ENCODE measurements at places on chromosomes 7 and 10.
A peak's percentile ranks its signal among the peaks of the same experiment; 100 is the strongest.

DNA sequence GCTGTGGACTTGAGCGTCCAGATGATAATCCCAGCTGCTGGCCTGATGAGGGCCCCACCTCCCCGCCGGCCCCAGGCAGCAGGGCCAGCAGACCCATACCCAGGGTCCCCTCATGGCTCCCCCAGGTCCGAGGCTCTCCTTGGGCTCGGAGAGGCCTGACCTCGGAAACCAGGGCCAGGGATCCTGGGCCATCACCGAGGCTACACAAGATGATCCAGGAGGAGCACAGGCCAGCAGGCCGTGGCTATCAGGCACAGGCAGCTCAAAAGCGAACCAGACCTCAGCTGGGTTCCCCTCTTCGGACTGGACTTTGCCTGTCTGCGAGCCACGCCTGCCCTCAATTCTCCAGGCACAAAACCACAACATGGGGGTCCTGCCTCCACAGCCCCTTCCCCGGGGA, 17.4 kb downstream of the PDGFA start:
- DNase-seq, result no peak

GRCh38 chr10:89479771-89480446, 55.5 kb downstream of the SLC16A12 start:
- DNase-seq, result no peak

GRCh38 chr10:86498598-86498997, 23.0 kb downstream of the WAPL start:
- no peak for DNase-seq

- DNase-seq, result no peak
Observed at GRCh38 chr7:99050971-99051370, 92.9 kb downstream of the SMURF1 start.

DNA sequence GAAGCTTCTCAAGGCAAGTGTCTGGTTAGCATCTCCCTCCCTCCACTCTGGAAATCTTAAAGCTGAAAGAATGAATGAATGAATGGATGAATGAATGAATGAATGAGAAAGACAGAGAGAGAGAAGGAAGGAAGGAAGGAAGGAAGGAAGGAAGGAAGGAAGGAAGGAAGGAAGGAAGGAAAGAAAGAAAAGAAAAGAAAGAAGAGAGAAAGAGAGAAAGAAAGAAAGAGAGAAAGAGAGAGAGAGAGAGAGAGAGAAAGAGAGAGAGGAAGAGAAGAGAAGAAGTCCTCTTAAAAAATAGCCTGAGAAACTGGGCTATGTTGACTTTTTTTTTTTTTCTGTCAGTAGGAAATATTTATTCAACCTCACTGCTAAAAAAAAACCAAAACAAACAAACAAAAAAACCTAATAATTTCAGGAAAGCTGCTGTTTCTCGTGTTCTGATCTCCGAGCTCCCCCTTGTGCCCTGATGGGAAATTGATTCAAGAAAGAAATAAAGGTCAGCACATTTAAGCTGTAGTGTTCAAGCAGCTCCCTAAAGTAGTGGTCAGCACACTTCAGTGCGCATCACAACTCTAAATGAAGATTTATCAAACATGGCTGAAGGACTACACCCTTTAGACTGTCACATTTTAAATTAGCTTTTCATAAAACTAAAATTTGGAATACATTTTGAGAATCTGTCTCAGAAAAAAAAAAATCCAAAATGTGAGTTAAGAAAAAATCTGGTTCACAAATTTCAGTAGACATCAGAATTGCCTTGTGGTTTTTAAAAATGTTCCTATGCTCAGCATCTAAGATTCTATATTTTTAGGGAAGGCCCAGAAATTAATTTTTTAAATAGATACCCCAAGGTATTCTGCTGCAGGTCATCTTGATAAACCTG, 154.3 kb downstream of the ELAPOR2 start:
- DNase-seq, result no peak

DNA sequence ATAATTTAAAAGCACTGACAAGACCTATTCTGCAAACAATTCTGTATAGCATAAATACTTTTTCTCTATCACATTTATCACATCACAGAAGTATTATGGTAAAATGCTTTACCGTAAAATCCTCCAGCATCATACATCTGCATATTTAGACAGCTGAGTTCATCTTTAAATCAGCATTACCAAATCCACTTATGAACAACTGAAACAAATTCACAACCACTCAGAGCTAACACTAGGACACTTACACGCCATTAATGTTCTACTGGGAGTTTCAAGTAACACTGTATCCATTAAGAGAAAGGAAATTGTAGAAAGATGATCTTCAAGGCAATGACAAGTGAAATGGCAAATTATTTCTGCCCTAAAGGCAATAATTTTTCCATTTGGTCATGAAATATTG, 105.7 kb upstream of the DKK1 start:
- no peak for DNase-seq

DNA sequence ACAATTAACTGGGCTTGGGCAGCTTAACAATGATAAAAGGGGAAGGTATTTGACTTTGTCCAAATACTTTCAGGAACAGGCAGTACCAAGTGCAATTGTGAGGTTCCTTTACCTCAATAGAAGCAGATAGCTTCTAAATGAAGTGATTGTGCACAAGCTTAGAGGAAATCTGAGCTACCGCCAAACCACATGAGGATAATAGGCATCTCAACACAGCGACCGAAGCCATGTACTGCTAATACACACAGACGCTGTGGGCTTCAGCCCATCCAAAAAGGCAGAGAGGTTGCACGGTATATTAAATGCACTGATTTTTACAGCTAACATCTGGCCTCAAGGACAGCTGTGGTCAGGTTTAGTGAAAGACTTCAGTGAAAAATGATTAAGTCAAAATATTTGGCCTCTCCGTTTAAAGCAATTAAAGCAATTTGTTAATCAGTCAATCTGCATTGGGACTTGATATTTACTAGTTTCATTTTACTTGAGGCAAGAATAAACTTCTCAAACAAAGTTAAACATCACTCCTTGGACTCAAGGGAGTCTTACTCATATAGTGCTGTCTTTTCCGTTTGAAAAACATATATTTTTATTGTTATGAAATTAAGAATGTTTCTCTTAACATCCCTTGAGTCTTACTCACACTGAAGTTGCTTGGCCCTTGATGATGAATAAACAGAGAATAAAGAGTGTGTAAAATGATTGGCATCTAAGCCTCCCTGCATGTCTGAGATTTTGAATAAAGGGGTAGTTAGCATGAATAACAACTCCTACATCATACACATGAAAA, 306.3 kb downstream of the C7orf25 start:
- no peak for DNase-seq

- no peak for DNase-seq
Observed at GRCh38 chr10:7136016-7136415, 274.8 kb downstream of the SFMBT2 start.

DNA sequence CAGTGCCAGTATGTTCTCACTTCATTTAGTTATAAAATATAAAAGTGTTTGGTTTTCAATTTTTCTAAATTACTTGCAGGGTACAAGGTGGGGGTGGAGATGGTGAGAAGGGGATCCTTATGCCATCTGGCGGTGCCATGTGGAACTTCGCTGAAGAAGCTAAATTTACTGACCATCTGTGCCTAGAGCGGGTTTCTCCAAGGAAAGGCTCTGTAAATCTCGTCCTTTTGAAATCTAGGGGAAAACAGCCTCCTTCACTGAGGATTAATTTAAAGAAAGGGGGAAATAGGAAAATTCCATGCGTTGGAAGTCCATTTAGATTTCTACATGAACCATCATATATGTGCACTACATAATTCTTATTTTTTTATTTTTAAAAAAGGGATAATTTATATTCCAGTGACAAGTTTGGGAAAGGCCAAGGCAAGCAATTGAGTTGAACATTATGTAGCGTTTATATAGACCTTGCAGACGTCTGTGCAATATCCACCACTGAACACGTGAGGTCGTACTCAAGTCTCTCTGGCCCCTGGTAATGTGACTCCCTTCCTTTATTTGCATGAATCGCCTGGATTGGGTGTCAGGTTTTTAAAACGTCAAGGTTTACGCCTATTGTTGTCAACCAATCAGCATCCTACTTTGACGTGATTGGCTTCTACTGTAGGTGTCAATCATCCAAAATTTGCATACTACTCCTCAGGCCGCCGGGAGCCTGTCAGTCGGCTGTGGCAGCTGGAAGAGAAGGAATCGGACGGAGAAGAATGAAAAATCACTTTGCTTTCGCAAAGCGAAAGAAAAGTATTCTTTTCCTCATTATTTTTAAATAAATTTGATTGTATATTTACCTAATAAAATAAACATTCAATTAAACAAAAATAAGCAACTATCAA, 297.1 kb upstream of the NFE2L3 start:
- no peak for DNase-seq

DNA sequence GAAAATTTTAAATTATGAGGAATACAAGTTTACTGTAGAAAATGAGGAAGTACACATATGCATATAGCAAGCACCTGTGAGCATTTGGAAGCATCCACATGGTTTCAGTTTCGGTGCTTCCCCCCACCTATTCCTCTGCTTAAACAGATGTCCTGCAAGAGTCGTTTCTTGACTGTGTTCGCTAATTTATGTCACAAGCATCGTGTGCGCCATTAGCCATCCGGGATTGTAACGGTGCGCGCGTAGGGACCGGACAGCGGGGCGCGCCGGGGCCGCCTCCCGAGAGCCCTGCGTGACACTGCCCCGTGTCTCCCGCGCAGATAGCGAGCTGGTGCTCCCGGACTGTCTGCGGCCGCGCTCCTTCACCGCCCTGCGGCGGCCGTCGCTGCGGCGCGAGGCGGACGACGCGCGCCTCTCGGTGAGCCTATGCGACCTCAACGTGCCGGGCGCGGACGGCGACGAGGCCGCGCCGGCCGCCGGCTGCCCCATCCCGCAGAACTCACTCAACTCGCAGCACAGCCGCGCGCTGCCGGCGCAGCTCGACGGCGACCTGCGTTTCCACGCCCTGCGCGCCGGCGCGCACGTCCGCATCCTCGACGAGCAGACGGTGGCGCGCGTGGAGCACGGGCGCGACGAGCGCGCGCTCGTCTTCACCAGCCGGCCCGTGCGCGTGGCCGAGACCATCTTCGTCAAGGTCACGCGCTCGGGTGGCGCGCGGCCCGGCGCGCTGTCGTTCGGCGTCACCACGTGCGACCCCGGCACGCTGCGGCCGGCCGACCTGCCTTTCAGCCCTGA, 90.9 kb downstream of the NEURL1 start:
- peak; percentile 80 for DNase-seq

DNA sequence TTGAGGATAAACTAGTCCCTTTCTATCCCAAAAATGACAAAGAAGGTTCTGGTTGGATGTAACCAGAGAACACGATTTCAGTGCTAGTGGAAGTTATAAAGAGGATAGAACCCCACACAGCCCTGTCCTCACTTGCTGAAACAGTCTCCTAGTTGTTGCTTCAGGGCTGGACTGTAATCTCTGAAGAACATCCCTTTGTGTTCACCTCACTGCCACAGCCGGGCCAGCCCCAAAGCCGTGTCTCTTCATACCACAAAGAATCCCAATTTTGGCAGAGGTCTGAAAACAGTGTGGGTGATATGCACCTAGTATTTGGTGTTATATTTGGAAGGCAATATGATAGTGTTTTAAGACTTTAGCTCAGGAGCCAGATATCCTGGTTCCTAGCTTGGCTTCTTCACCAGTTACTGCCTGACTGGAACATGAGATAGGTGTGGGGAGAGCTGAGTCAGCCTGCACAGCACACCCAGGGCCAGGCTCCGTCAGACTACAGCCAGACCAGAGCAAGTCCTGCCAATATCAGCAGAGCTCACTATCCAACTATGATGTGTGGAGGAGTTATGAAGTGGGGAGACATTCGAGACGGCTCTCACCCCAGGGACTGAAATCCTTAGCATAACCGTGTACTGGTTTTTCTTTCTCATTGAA, 21.2 kb downstream of the CYP3A4 start:
- no peak for DNase-seq

GRCh38 chr7:1024331-1024841, 20.0 kb upstream of the GPR146 start:
- no peak for DNase-seq

GRCh38 chr10:118986815-118987790, 42.4 kb upstream of the NANOS1 start:
- DNase-seq, result peak; percentile 44

GRCh38 chr10:74585231-74586087, 240.9 kb upstream of the KAT6B start:
- DNase-seq, result peak; percentile 73

All from activated CD8-positive, alpha-beta memory T cell treated with anti-CD3 and anti-CD28 coated beads for 24 hours (primary cell).